ENCODE measurements at places on chromosomes 16 and 17.

DNA sequence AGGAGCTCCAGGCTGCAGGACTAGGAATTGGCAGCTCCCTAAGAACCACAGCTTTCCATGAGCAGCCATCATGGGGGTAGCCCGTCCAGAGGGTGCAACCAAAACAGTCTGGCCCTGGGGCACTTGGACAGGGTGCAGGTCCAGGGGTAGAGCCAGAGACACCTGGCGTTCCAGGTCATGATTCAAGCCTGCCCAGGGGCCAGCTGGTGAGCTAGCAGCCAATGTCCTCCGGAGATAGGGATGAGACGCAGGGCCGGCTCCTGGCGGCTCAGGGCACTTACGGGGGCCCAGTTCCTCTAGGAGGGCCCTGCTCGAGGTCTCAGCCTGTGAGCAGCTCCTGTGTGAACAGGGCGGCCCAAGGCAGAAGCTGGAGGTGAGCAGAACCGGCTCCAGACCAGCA, 22.1 kb downstream of the PIEZO1 start:
- no peak for DNase-seq

- no peak for DNase-seq
Observed at GRCh38 chr17:38587947-38588787, 17.6 kb downstream of the SRCIN1 start.

DNA sequence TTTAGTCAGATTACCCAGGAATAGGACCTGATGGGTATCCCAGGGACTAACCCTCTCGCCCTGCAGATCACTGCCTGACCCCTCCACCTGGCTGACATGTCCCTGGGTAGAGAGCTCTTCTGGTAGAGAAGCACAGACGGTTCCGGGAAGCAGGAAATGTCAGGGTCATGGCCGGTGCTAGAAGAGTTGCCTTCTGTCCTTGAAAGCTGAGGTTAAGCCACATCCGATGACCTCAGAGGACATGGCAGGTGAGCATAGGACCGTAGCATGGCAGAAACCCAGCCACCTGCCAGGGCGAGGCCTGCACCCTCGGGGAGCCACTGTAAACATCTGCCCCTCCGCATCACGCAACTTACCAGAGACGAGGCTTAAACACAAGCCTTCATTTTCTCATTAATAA, 483.7 kb downstream of the SOX9 start:
- no peak for DNase-seq

- no peak for DNase-seq
Observed at GRCh38 chr16:2019921-2020831, 591 bp downstream of the NPW start.

DNA sequence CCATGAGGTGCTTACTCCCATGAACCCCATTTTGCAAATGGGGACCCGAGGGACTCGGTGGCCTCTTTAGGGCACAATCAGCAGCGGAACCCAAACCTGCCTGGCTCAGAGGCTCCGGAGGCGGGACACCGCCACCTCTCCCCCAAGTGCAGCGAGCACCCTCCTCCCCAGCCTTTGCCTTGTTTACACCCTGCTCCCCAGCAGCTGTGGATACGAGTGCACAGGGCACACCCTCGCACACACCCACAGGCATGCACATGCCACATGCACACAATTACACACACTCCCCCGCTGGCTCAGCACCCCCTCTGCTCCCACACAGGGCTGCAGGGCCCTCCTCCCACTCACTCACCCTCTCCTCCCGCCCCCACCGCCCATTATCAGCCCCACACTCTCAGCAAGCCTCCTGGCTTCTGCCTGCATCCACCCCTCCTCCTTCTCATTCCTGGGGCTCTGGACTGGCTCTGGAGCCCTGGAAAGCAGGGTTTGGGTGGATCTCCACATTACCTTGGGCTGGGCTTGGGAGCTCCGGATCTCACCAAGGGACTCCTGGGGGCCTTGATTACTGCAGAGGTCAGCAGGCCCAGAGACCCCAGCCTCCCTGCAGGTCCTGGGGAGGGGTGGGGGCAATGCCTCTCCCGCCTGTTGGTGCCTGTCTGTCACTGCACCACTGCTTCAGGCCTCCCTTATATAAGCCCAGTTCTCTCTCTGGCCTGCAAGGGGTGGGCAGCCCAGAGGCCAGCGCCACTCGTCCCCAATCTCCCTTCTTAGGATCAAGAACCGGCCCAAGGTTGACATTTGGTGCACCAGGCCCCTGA, 6.4 kb downstream of the PDK2 start:
- DNase-seq: no peak

- no peak for DNase-seq
Observed at GRCh38 chr16:4660454-4661007, 32.8 kb upstream of the NUDT16L1 start.

DNA sequence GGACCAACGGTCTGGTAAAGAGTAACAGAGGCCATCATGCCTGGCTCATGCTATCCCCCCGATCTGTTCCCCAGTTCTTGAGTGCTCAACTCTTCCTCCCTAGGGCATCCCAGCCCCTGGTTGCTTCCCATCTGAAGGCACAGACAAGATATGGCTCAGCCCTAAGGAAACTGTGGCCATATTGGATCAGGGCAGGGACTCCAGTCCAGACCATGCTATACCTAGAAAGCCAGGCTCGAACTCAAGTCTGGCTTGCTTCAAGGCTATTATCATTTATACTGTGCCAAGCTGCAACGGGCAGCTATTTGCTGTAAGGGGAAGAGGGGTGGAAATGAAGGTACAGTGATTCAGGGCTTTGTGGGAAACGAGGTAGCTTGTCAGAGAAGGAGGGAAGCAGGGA, 2.8 kb downstream of the UBTF start:
- DNase-seq: no peak

DNA sequence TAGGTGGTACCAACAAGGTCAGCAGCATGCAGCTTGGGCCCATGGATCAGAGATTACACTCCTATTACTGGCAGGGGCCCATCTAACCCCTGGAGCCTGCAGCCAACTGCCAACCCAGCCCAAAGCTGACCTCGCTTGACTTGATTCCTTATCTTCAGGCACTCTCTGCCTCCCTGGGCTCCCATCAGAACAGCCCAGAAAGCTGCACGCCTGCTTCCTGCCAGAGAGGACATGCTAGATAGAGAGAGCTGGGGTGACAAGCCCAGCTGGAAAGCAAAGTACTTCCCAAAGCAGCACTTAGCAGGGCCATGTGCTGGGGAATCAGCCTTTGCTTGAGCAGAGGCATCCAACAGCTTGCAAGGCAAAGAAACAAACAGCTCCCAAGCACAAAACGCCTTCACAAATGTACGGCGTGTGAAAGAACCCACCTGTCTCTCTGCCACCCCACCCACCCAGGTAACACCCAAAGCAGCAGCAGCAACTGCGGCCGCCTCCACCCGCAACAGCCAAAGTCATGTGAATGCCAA, 74.2 kb upstream of the NLK start:
- DNase-seq: no peak
